ENCODE measurements at places on chromosomes 1 and 21.

DNA sequence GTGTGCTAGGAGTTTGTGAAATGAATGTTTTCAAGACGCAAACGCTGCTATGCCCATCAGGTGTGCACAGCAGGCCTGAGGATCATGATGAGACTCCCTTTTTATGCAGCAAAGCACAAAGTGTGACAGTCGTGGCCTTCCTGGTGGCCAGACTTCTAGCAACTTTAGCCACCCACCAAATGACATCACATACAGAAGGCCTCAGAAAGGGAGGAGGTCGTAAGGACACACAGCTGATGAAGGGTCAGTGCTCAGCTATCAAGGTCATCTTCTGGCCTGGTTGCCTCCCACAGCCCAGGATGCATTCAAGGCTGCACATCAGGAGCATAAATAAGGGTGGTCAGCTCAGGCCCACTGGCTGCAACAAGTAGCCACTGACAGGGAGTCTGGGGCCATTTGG, 36.6 kb downstream of the BMP8A start:
- no peak for DNase-seq

- no peak for DNase-seq
Observed at GRCh38 chr1:202319381-202320080, 22.2 kb downstream of the UBE2T start.

DNA sequence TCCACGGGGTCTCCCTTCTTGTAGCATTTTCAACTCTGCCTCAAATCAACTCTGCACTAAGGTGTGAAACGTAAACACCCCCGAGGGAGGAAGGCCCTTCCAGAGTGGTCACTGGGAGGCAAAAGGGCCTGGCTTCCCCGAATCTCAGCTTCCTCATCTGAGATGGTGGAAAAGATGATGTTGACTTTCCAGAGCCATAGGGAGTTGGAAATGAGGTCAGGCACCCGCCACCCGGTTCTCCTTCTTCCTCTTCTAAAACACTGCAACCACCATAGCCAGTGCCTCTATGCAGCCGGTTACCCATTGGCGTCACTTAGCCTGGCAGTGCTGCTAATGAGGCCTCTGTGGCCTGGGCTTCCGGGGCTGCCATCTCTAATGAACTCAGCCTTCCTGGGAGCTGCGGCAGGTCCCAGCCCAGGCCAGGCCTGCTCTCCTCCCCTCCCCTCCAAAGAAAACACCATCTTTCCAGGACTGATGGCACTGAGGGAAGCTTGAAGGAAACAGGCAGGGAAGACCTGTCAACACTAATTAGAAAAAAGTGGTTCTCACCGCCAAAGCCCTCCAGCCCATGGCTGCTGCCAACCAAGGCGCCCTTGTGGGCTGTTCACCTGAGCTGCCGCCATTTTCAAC, 175.0 kb downstream of the KAZN start:
- no peak for DNase-seq

GRCh38 chr1:248686815-248687214, 15.8 kb downstream of the OR14I1 start:
- DNase-seq = peak; percentile 60

GRCh38 chr21:36990508-36991205, 15.8 kb upstream of the RIPPLY3 start:
- DNase-seq = no peak

DNA sequence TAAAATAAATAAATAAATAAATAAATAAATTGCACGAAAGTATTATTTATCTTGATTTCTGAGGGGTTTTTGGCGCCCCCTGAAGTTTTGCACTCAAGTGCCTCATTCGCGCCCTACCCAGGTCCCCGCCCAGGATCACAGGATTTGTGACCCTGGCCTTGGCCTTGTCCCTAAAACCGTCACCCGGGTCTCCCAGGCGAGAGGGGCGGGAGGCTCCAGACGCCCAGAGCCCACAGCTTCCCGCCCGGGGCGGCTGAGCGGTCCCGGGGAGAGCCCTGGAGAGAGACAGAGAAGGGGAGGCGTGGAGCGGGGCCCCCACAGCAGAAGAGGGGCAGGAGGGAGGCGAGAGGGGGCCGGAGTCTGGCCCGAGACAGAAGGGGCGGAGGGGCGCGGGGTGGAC, 91.8 kb upstream of the CASZ1 start:
- DNase-seq = no peak

DNA sequence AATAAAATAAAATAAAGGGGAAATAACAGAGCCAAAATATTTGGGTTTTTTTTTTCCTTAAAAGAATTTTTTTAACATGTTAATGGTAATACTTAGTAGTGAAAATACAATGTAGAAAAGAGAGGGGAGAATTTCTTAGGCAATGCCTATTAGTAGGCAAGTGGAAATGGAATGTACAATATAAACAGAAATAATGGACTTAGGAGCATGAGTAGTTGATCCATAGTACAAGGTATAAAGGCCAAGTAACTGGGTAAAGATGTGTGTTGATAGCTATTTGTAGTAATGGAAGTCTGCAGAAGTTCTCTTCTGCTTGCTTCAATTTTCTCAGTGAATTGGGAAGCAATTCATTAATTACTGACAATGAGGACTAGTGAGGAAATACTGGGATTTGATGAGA, 34.4 kb downstream of the TESK2 start:
- DNase-seq = no peak

DNA sequence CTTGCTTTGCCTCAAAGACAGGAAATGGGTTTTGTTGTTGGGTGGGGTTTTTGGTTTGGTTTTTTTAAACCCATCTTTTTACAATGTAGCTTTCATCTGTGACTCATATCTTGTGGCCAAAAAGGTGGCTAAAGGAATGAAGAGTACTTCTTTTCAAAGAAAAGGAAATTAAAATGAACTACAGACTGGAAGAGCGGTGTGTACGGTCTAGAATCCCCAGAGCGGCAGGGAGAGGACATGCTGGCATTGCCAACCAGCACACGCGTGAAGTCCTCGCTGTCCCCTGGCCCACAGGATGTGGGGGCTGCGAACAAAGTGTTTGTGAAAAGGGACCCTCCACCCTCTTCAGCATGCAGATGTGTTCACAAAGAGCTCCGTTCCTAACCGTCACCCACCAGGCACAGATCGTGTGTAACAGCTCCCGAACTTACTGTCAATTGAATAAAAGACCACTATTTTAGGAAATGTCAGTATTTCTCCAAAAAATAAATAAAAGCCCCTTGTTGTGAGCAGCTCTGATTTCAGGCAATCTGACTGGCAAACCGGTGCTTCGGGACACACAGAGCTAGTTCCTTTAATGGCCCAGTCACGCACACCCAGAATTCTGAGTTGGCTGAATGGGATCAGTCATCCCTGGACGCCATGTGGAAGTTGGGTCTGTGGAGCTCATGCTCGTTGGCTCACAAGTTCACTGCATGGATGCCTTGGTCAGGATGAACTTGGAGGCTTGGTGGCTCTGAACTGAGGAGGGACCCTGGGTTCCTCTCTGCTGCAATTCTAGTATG, 602.9 kb downstream of the NPHP4 start:
- no peak for DNase-seq

- no peak for DNase-seq
Observed at GRCh38 chr1:212651521-212651920, 43.0 kb downstream of the ATF3 start.

- DNase-seq = no peak
Observed at GRCh38 chr1:30688920-30689794, 34.2 kb downstream of the MATN1 start.

DNA sequence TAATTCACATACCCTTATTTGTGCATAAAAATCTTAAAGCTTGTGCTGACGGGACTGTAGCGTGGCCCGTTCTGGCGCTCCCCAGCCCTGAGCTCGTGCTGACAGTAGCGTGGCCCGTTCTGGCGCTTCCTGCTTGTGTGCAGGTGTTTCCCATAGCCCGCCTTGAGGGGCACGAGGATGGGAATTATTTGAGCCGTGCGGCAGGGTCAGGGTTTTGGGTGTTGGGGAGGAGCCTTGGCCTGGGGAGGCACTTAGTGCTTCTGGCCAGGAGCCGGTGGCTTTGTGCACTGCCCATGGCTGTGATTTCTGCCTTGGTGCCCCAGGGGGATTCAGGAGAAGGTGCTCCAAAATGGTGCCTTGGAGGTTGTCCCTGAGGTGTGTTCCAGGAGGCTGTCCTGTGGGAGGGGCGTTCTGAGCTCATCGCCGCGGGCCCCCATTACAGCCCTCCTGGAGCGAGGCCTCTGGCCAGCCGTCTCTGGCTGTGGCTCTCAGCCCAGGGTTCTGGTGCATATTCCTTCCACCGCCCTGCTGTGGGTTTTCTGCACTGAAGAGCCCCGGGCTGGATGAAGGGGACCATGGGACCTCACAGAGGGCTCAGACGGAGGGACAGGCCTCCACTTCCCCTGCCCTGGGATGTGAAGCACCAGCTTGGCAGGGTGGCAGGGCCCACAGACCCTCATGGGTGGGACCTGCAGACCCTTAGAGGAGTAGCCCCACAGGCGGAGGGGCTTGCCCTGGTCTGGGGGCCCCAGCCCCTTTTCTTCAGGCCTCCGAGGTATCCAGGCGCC, 6.6 kb downstream of the SLX9 start:
- no peak for DNase-seq

- DNase-seq = no peak
Observed at GRCh38 chr1:86567341-86567740, 20.5 kb downstream of the CLCA4 start.

DNA sequence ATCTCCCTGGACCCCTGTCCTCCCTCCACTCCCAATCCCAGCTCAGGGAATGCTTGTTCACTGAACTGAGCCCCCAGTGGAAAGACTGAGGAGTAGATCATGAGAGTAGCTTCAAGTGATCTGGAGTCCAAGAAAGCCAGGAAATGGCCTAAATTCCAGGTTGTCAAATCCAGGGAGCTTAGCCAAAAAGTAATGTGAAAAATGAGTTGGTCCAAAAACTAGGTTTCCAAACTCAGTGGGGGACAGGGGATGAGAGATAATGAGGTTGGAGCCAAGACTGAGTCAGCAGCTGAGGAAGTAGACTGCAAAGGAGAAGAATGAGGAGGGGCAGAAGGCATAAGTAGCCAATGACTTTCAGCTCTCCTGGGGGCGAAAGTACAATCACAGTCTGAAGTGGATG, 284.1 kb upstream of the BEND5 start:
- no peak for DNase-seq

- peak; percentile 38 for DNase-seq
Observed at GRCh38 chr1:70528590-70529333, 117.7 kb downstream of the CTH start.

DNA sequence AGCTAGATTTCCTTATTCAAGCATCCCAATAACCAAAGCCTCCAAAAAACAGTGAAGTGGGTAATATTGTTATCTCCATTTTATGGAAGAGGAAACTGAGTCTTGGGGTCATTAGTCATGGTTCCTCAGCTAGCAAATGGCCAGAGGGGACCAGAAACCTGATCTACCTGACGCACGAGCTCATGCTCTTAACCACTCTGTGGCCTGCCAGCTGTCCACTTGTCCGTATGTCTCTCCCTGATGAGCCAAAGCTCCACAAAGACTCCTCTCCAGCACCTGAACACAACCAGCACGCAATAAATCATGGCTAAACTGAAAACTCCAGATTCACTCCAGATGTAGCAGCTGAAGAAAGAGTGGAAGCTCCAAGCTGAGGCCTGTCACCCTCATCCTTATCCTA, 5.8 kb downstream of the CAPN8 start:
- DNase-seq = no peak

GRCh38 chr1:80837066-80837465, 963.7 kb upstream of the ADGRL2 start:
- no peak for DNase-seq

DNA sequence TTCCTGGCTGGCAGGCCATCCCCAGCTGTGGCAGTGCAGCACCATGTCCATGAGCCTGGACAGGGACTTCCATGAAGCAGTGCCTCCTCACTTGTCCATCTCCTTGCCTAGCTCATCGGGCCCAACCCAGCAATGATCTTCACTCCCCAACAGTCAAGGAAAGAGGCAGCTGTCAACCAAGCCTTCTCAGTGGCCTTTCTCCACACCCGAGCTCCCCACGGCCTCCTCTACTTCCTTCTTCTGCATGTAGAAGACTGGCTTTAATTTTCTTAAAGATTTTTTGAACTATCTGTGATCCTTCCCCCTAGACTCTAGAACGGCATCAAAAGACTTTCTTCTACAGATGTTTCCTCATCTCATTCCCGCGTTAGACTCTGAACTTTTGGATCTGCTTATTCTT, 65.5 kb upstream of the COA6 start:
- no peak for DNase-seq

DNA sequence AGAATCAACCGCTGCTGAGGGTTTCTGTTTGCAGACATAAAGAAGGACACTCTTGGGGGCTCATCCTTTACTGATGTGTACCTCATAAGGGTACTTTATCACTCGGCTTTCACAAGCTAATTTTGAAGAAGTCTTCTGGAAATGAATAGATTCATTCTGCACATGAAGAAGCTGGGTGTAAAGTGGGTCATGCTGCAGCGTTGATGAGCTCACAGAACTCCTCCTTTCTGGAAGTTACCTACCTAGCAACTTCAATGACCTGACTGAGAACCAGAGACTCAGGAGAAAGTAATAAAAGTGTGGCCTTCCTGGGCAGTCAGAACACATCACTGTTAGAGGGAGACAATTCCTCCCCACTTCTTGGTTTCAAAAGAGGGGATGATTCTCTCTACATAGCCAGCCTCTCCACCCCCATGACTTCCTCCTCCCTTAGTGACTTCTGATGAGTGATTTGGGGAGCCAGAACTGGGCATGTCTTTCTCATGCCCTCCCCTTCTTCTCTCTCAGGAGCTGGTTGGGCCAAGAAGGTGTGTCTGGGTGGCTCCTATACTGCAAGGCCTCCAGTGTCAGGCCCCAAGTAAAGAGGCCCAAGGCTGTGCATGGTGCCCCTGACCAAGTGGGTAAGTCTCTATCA, 27.0 kb downstream of the PCNX2 start:
- no peak for DNase-seq

DNA sequence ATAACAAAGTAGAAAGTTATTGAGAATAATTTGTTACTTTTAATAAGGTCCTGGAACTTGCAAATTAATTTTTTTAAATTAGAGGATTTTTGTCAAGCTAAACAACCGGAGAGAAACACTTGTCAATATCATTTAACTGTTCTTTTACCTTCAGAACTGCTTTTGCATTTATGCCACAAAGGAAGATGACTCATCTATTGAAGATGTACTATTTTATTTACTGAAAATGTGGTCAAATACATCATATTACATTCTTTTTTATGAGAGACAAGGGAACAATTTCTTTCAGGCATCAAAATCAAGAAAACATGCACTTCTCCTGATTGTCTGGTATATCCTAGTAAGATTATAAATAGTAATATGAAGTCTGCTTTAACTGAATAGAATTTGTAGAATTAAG, 558.2 kb upstream of the PRMT6 start:
- no peak for DNase-seq

- DNase-seq = no peak
Observed at GRCh38 chr1:62794053-62794452, 10.1 kb downstream of the ATG4C start.

Measured in GM13976 (cell line).